ENCODE measurements at places on chromosomes 4 and X. TPM values are rescaled to one million over a fixed set of nuclear protein-coding genes. Genes with fewer than 3 reads are reported as not detected.

- DNase-seq: no peak
Observed at GRCh38 chr4:61489927-61490326, 289.8 kb downstream of the ADGRL3 start.

The CENPU gene
- 1.3 TPM for total RNA-seq

GRCh38 chr4:26330186-26330787 lies 9.5 kb downstream of the RBPJ start:
- no peak for DNase-seq

- DNase-seq: no peak
Observed at GRCh38 chr4:10737337-10737736, 52.8 kb upstream of the CLNK start.

All from dorsolateral prefrontal cortex (tissue), 122 donors.